Stimulated activated CD8-positive, alpha-beta memory T cell treated with anti-CD3 and anti-CD28 coated beads, Interleukin-2, amount 100 ng/mL, for 48 hours (primary cell): ENCODE measurements at places on chromosomes 16 and 17.
A peak's percentile ranks its signal among the peaks of the same experiment; 100 is the strongest.

GRCh38 chr16:22890976-22891375, 77.0 kb downstream of the HS3ST2 start:
- DNase-seq: no peak

- DNase-seq: no peak
Measured at GRCh38 chr16:87715658-87716057, 50.1 kb downstream of the KLHDC4 start.

DNA sequence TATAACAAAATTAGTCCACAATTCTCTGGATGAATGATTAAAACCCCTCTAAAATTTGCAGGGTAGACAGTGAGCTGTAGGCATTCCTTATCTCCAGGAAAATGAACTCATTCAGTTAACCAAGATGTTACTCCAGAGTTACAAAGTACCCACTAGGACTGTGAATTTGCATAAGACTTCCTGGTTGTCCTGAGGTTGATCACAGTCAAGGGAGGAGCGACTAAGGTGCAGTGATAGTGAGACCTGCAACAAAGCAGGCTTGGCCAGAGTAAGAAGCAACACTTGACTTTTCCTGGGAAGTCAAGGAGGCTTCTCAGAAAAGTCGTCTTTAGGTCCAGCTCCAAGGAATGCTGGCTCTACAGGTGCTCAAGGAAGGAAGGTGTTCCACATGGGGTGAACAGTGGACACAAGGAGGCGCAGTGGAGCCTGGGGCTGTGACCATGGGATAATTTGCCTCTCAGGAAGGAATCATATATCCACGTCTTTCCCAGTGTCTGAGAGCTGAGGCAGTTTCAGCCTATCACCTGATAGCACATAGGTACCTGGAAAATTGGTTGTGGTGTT, 821.1 kb upstream of the EEF2KMT start:
- DNase-seq: no peak

GRCh38 chr16:68083239-68083781, 1.9 kb upstream of the NFATC3 start:
- DNase-seq: no peak

DNA sequence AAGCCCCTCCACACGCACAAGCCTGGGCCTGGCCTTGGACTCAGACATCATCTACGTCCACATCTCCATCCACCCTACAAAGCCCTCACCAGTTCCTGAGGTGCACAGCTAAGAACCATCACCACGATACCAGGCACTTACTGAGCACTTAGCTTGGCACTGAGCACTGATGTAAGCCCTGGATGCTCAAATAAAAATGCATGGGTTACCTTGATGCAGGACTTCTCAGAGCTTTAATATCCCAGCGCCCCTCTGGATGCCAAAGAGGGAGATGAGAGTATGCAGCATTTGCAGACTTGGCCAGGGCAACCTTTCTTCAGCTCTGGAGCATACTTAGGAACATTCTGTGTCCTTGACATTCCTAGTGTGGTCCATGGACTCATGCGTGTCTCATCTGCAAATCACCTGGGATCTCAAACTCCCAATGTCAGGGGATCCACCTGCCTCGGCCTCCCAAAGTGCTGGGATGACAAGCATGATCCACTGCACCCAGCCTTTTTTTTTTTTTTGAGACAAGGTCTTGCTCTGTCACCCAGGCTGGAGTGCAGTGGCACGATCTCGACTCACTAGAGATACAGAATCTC, 69.8 kb downstream of the RAB11FIP4 start:
- DNase-seq: no peak

GRCh38 chr17:68424861-68425260, 32.4 kb downstream of the WIPI1 start:
- no peak for DNase-seq

DNA sequence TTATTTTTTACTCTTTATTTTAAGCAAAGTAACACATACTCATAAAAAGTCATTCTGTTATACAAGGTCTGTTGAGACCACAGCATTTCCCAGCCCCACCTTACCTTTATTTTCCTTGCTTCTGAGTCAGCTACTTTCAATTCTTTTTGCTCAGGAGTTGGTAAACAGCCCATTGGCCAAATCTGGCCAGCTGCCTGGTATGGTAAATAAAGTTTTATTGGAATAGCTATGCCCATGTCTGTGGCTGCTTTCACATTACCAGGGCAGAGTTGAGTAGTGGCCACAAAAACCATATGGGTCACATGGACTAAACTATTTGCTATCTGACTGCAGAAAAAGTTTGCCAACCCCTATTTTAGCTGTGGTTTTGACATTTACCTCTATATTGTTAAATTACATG, 3.4 kb upstream of the NSRP1 start:
- no peak for DNase-seq

DNA sequence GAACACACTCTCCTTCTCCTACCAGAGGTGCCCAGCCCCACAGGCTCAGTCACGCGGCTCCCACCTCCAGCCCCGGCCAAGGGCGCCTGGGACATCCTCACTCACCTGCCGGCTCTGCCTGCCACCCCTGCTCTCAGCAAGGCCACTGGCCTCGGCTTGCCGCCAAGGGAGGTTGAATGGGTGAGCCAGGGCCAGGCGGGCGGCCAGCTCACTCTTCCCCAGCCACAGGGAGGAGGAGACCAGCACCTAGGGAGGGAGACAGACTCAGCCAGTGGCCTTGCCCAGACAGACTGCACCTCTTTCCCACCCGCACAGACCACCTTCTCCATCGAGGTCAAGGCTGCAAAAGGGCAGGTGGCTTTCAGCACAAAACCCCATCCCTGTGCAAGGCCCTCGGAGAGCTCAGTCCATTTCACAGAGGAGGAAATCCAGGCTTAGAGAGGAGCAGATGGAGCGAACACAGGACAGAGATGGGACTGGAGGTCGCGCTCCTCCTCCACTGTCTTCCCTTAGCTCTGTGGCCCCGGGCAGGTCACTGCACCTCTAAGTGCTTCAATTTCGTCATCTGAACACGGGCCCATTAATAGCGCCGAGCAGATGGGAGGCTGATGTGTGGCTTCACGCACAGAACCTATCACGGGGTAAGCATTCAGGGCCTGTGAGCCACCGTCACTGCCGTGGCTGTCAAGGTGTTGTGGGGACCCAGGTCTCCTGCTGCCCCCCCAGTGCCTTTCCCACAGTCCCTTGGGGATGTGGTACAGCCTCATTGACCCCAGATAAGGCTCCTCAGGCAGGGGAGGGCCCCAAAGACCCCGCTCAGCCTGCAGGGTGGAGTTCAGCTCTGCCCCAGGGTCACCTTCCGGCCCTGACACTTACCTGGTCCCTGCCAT, 56.1 kb downstream of the RMI2 start:
- DNase-seq: no peak

- peak; percentile 24 for DNase-seq
Measured at GRCh38 chr16:75251280-75252048, at the start of gene BCAR1. Gene BCAR1, minus strand, starts transcription at chr16:75251624. Its CDS starts 142 bp downstream, at chr16:75251482.

GRCh38 chr16:81436386-81436785, 8.2 kb upstream of the CMIP start:
- DNase-seq: no peak

DNA sequence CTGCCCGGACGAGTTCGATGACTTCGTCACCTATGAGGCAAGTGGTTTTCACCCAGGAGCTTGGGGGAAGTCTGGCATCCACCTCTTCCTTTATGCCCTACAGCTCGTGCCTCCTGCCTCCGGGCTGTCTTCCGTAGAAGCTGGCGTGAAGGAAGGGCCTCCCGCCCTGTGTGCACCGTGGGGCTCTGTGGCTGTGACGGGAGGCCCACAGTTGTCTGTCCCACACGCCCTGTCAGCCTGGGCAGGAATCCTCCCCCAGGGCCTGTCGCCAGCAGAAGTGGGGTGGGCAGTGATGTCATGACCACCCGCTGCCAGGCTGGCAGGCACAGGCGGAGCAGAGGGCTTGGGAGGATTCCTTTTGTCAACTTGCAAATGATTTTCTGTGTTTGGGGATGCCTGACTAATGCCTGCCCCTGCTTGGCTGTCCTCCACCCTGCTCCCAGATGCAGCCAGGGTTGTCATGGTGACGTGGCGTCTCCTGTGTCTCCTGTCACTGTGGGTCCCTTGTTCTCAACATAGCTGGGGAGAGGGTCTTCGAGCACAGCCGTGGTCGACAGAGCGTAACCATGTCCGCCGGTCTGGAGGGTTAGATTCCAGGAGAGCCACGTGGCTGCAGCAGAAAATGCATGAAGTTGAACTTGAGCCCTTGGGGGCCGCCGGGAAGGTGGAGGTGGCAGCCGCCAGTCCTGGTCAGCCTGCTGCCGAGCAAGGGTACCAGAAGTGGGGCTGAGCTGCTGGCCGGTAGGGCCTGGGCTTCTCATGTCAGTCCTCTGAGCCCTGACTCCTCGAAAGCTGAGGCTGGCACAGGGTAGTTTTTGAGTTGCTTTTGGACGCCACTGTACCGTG, 46.1 kb downstream of the RAB11FIP3 start:
- no peak for DNase-seq
